Stimulated activated CD4-positive, alpha-beta T cell treated with anti-CD3 and anti-CD28 coated beads, Interleukin-12 subunit alpha, Interleukin-12 subunit beta, amount 100 ng/mL, for 24 hours (primary cell): ENCODE measurements at places on chromosomes 3 and 15.

DNA sequence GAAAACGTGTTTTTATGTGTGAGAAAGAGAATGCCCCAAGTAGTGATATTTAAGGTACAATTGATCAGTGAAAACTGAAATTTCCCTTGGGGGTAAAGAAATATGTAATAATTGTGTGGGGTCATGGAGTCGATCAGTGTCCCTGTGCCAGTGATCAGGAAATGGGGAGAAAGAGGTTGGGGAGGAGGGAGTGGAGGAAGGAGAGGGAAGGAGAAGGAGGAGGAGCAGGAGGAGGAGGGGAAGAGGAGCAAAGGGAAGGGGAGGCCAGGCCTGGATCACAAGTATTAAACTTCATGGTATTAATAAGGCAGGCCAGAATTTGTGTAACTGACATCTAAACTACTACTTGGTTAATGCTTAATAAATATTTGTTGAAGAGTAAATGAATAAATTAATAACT lies 30.4 kb downstream of the THSD4 start:
- no peak for DNase-seq

DNA sequence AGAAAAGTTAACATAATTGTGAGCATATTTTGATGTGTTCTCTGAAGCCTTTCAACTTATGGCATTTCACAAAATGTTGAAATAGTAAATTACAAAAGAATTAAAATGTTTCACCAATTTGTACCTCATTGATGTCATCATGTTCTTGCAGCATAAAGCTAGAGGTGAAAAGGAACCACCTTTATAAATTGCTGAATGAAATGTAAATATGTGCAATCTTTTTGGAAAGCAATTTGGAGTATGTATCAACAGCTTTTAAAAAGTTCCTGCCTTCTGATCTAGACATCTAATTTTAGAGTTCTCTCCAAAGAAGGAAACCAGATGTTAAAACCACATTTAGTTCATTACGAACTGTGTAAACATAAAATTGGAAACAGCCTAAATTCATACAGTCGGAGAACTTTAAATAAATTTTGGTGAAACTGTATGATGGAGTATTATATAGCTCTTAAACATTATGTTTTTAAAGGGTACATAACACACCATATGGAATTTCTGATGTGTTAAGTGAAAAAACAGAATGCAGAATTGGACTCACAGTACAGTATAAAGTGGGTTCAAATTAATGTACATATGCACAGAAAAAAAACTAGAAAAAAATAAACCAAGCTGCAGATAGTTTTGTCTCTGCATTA lies 311.2 kb upstream of the NAALADL2 start:
- no peak for DNase-seq

- no peak for DNase-seq
These were observed at the start of gene GADL1 for GRCh38 chr3:30894521-30895251. Gene GADL1, minus strand, starts transcription at chr3:30894661. Its CDS starts 47 bp downstream, at chr3:30894614.

- DNase-seq = peak; percentile 27
These were observed 50.8 kb upstream of the RPL32 start for GRCh38 chr3:12891985-12892839.

- DNase-seq = no peak
These were observed 348.7 kb upstream of the EPHA3 start for GRCh38 chr3:88758676-88759075.

DNA sequence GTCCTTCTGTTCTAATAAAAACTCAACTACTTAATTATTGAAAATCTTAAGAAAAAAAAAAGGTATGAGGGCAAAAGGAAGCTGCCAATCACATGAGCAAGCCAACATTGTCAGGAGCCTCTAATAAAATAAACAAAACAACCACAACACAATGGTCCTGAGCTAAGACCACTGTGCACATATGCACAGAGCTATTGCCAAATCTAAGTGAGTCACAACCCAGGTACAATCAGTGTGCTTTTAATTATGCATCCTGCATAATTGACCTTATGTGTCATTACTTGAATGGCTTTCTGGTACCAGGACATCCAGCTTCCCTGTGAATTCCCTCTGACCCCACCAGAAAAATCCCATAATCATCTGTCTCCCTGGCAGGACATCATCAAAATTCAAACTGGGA lies 639.8 kb downstream of the MAGI1 start:
- no peak for DNase-seq

GRCh38 chr15:39785139-39785538 lies 2.5 kb upstream of the FSIP1 start:
- DNase-seq = no peak

GRCh38 chr3:2938711-2939110 lies 171.5 kb downstream of the IL5RA start:
- DNase-seq = no peak

GRCh38 chr3:37603722-37604121 lies 258.0 kb upstream of the CTDSPL start:
- no peak for DNase-seq

DNA sequence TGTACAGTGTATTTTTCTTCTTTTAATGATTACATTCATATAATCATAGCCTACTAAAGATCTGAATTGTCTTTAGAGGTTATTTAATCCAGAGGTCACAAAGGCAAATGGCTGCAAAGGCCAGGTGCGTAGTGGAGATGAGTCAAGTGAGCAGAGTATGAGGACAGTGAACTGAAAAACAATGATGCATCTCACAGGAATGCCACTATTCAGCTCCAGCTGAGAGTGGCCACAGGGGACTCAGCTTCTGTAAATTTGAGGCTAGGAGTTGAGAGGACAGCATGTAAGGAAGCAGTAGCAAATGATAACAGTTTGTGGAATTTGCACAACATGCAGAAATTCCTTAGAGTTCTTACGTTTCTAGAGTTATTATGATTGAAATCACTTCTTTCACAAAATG lies 50.4 kb downstream of the COL6A5 start:
- no peak for DNase-seq

- DNase-seq = no peak
These were observed 146.7 kb downstream of the FBN1 start for GRCh38 chr15:48498828-48499227.

- DNase-seq = no peak
These were observed 28.4 kb downstream of the CHCHD6 start for GRCh38 chr3:126732281-126733060.

GRCh38 chr3:31571325-31571724 lies 38.6 kb downstream of the STT3B start:
- no peak for DNase-seq

GRCh38 chr3:64022451-64023186 lies 675 bp downstream of the PSMD6 start:
- no peak for DNase-seq

- no peak for DNase-seq
These were observed 29.9 kb downstream of the CDAN1 start for GRCh38 chr15:42707068-42707467.

GRCh38 chr15:65195548-65195923 lies 10.4 kb upstream of the CLPX start:
- DNase-seq = no peak

- DNase-seq = no peak
These were observed 120.1 kb upstream of the UBE2E1 start for GRCh38 chr3:23685541-23686258.

GRCh38 chr3:164460851-164461250 lies 617.4 kb downstream of the SI start:
- DNase-seq = no peak

- no peak for DNase-seq
These were observed 46.5 kb upstream of the CCDC174 start for GRCh38 chr3:14605067-14605466.

GRCh38 chr3:61283876-61284275 lies 32.6 kb upstream of the FHIT start:
- DNase-seq = no peak

GRCh38 chr15:64651601-64652191 lies 123.7 kb downstream of the RBPMS2 start:
- DNase-seq = no peak

- DNase-seq = no peak
These were observed 340.9 kb upstream of the TBL1XR1 start for GRCh38 chr3:177538048-177538749.

DNA sequence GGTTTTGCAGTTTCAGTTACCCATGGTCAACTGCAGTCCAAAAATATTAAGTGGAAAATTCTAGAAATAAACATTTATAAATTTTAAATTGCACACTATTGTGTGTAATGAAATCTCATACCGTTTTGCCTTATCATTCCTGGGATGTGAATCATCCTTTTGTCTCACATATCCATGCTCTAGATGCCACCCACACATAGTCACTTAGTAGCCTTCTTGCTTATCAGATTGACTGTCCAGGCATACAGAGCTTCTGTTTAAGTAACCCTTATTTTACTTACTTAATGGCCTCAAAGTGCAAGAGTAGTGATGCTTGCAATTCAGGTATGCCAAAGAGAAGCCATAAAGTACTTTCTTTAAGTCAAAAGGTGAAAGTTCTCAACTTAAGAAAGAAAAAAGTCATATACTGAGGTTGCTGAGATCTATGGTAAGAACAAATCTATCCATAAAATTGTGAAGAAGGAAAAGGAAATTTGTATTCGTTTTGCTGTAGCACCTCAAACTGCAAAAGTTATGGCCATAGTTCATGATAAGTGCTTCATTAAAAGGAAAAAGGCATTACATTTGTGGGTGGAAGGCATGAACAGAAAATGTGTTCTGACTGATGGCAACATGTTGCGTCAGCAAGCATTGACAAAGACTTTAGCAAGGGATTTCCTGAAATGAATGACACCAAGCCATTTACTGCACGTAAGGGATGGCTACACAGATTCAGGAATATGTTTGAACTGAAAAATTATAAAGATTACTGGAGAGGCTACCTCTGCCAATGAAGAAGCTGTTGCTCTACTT lies 43.8 kb downstream of the SPATA16 start:
- DNase-seq = no peak

GRCh38 chr15:95520922-95521321 lies 809.6 kb upstream of the NR2F2 start:
- no peak for DNase-seq

GRCh38 chr15:66496951-66497501 lies 536 bp downstream of the SNAPC5 start:
- DNase-seq = no peak

- DNase-seq = no peak
These were observed 126.6 kb downstream of the SRGAP3 start for GRCh38 chr3:9122732-9123364.

- DNase-seq = no peak
These were observed 93.0 kb downstream of the PGPEP1L start for GRCh38 chr15:98914626-98915025.

GRCh38 chr3:8296461-8296860 lies 205.2 kb upstream of the LMCD1 start:
- no peak for DNase-seq

GRCh38 chr3:176193032-176193730 lies 1004.1 kb downstream of the TBL1XR1 start:
- DNase-seq = no peak

DNA sequence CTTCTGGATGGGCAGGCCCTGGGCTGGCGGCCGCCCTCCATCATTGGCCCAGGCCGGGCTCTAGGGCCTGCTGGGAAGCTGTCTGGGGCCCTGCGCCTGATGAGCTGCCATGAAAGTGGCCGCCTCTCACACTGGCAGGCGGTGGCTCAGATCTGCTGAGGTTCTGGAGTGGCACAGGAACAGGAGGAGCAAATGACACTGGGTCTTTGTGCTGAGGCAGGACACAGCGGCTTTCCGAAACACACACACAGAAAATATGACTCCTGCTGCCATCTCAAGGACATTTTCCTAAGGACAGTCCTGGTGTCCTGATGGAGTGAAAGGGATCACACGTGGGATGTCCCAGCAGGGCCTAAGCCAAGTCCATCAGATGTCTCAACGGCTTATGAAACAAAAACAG lies 103.5 kb downstream of the NUP210 start:
- DNase-seq = no peak

DNA sequence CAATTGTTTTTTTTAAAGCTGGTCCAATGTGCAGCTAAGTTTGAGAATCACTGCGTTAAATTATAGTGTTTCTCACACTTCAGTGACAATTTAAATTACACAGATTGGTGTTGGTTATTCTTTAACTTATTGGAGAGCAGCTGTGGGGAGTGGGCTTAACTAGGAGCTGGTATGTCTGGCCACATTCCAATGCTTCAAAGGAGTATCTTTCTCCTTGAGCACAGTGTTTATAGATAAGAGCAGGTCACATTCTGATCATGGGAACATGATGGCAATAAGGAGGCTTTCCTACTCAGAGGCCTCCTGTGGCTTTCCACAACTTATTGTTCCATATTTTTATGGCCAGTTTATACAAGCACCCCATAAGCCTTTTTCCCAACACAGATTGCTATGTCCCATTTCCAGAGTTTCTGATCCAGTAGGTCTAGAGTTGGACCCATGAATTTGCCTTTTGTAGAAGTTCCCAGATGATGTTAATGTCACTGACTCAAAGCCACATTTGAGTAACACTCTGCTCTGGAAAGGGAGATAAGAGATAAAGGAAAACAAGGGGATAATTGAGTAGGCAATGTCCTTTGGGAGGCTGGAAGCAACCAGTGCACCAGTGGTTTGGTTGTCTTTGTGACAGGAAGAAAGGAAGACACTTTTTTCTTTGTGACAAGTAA lies 33.0 kb upstream of the PLSCR4 start:
- no peak for DNase-seq

DNA sequence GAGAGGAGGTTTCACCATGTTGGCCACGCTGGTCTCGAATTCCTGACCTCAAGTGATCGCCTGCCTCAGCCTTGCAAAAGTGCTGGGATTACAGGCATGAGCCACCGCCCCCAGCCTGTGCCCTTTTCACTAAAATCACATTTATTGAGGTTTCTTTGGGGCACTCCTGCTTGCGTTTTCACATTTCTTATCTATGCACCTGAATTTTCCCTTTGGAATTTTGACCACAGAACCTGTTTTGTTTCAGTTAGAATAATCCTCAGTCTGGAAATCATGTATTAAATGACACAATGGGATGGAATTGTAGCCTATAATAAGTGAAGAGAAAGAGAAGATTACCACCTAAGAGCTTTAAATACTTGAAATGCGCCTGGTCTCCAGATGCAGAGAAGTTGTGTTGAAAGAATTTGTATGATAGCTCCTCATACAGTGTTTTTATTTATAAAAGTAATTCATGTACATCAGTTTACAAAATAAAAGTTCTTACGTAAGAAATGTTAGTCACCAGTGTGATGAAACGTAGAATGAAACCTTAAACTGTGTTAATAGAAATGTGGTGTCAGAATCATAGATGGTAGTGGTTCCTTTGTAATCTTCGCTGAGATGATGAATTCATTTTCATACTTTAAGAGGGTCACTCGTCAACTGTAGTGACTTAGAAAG lies 107.0 kb downstream of the TCF12 start:
- no peak for DNase-seq

DNA sequence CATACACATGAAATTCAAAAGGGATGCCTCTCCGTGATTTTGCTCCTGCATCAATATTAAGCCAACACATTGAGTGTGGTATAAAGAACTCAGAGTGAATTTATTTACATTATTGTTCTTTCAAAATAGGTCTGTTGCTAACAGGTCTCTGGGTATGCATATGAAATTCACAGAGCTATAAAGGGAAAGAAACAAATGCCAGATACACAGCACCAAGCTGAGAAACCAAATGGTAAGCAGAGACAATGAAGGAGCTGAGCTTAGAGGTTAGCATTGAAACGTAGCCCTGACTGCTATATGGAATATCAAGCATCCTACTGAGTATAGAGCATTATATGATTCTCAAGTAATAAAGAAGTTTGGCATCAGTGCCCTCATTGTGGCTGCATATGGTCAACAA lies 712.9 kb downstream of the NSUN3 start:
- DNase-seq = no peak
